SK-MEL-5 (cell line): ENCODE measurements at places on chromosomes 3 and 15.

DNA sequence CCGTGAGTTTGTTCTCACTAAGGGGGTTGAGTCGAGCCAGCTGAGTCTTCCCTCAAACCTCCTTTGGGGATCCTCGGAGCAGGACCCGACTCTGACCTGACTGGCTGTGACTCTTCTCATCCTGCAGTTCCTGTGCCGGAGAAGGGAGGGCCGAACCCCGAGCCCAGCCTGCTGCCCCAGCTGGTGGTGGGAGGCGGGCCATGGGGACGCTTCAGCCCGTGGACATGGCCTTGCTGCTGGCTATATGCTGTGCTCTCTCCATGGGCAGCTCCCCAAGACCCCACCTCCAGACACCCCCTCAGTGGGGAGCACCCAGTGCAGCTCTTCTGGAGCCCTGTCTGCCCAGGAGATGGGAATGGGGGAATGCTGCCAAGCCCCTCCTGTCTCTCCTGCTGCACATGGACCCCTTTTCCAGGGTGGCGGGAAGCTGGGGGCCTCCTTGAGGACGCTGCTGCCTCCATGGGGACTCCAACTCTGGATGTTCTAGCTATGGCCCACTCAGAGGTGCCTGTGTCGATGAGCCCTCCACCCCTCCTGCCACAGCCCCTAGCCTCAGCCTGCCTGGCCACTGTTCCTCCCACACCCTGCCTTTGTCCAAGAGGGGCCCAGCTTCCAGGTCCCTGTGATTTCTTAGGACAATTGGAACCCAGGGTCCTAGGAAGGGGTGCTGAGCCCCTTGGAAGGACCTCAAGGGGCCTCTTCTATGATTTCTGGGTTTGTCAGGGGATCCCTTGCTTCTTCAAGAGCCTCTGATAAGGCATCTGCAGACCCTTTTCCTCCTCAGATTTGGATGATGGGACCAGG is 12.8 kb downstream of the C15orf39 start:
- no peak for DNase-seq

DNA sequence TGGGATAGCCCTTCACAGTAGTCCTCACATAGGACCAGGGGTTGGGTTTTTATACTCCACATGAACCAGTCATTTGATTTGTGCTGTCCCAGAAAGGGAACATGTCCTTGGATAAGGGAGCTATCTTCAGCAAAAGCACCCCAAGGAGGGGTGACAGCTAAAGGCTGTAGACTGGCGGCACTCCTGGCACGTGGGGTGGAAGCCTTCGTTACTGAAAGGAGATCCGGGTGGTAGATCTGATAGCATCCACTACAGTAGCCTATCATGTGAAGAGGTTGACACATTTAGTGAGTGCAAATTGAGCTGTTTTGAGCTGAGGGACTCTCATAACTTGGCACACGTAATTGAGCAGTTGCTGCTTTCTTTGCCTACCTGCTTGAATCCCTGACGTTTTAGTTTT is 588.8 kb upstream of the GOLIM4 start:
- no peak for DNase-seq

- DNase-seq = no peak
Observed at GRCh38 chr3:59759298-59760031, 709.6 kb upstream of the CFAP20DC start.

- no peak for DNase-seq
Observed at GRCh38 chr3:129441782-129442181, 1.8 kb downstream of the IFT122 start.

DNA sequence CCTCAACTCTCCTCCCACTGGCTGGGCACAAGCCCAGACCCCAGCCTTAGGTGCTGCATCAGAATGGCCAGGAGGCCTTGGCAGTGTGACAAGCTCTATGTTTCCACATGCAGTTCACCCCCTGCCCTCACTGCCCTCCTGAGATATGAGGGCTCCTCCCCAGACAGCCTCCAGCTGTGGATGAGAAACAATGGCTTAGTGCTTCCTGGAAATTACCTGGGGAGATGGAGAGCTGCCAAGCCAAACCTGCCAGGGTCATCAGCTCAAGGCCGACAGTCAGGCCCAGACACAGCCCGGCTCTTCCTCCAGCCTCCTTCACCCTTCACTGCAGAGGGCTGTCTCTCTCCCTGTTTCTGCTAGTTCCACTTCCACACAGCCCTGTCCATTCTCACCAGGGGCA is 76.3 kb downstream of the MYLK start:
- DNase-seq = no peak

DNA sequence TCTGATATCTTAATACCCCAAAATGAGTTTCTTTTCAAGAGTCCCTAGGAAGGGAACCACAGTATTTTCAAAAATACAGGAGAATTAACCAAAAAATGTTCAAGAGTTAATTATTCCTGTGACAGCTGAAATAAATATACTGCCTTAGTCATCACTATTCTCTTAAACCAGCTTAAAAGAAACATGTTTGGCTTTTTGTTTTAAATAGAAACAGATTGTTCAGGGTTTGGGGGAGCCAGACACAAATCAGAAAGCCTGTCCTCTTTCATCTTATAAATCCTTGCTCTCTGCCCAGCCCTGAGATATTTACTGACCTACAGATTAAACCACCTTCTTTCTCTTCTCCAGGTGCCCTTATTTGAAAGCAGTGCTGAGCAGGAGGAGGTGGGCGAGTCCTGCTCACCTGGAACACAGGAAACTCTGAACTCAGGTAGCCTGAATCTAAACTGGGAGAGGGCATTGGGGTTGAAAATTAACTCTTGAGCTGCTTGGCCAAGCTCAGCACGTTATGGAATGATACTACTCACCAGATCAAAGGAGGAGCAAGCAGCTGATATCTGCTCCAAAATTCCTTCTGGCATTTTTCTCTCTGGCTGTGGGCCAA is 84.1 kb upstream of the SPRED1 start:
- no peak for DNase-seq

- DNase-seq = no peak
Observed at GRCh38 chr3:155046935-155047334, 33.2 kb upstream of the MME start.
